ENCODE measurements at places on chromosomes 11 and 22.
A peak's percentile ranks its signal among the peaks of the same experiment; 100 is the strongest.

DNA sequence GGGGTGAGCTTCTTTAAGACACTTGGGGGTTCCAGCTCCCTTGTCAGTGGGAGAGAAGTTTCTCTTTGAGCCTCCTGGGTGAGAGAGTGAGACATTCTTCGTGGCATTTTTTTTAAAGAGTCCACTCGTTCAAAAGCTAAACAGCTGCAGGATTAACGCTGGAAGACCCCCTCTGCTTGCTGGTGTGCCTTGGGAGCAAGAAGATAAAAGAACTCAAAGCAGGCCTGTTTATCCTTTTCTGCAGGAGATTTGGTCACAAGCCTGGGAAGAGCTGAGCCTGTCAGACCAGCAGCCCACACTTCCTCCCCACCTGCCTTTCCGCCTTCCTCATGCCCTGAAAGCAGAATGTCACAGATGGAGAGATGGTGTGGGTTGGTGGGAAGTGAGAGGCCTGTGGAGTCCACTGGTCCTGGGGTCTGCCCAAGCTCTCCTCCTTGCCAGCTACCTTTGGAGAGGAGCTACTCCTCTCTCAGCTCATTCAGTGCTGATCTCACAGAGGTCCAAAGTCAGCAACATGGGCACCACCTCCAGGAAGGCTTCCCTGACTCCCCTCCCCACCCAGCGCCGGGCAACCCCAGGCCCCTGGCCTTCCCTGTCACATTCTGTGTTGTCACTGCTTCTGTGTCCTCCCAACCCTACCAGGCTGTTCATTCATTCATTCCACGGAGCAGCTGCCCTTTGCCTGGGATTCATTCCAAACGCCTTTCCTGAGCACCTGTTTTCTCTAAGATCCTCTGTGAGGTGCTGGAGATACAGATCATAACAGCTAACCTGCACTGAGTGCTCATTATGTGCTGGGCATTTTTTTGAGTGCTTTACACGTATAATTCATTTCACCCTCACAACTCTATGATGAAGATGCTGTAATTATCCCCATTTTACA is 6.7 kb downstream of the GDPD5 start:
- DNase-seq, result no peak

- peak; percentile 43 for DNase-seq
These were observed 4.0 kb downstream of the JRKL start for GRCh38 chr11:96393753-96394348.

GRCh38 chr11:120740380-120740779 is 228.8 kb downstream of the GRIK4 start:
- no peak for DNase-seq

- DNase-seq, result no peak
These were observed 17.7 kb downstream of the TNKS1BP1 start for GRCh38 chr11:57306940-57307565.

- no peak for DNase-seq
These were observed 37.2 kb downstream of the MS4A6A start for GRCh38 chr11:60145677-60146076.

GRCh38 chr11:88175569-88176075 is 379 bp upstream of the RAB38 start:
- no peak for DNase-seq

DNA sequence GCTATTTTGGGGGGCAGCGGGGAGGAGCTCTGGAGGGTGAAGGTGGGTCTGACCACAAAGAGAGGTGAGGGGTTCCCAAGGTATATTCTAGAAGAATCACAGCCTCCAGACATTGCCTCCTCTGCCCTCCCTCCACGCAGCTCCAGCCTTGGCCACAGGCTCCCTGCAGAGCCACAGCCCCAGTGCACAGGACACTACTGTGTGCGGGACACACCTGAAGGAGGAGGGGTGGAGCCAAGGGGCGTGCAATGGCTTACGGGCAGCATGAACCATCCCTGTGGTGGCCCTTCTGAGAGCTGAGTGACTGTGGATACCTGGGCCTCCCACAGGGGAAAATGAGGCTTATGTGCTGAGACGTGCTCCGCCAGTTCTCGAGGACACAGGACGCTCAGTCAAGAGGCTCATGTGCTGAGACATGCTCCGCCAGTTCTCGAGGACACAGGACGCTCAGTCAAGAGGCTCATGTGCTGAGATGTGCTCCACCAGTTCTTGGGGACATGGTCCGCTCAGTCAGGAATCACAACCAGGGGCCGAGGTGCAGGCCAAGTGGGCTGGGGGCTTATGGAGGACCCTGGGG is 417.3 kb downstream of the SHANK2 start:
- no peak for DNase-seq

GRCh38 chr11:27281740-27282590 is 81.0 kb downstream of the CCDC34 start:
- DNase-seq, result no peak

- no peak for DNase-seq
These were observed 273.7 kb upstream of the KIRREL3 start for GRCh38 chr11:127274328-127274676.

DNA sequence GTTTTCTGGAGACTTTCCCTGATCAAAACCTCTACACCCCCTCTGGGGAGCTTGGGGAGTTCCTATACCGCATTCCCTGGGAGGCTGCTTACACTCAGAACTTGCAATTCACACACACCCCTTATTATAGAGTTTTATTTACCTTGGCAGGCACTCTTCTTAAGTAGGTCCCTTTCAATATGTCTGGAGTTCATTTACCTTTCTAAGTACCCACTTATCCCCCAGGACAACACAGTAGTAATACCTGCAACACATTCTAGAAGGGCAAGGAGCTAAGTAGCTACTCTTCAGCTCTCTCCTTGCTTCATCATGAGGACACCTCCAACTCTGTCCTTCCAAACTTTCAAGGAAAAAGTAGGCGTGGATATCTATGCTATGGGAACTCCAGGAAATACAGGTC is 127.8 kb upstream of the ANO3 start:
- no peak for DNase-seq

DNA sequence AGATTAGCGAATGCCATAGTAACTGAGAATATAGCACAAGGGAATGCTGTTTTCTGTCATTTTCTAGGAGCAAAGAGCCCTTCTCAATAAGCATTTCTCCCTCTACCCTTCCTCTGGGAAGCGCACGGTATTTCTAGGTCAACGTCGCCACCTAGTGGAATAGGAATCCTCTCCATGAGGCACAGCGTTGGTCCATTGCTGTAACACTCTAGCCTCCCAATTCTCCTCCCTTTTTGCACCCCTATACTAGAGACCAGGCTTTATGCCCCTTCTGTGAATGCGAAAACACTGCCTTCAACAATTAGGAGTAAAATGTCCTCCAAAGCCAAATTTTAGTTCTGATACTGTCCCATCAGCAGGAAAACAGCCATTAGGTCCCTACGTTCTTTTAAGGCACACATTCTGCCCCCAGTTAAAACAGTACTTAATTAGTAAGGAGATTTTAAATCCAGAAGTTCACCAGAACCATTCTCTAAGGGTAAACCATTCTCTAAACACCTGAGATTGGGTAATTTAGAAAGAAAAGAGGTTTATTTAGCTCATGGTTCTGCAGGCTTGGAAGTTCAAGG is 12.8 kb upstream of the HYLS1 start:
- peak; percentile 31 for DNase-seq

- DNase-seq, result no peak
These were observed 238.2 kb upstream of the ZBED5 start for GRCh38 chr11:11095831-11096723.

- peak; percentile 54 for DNase-seq
These were observed at the start of gene YAP1 for GRCh38 chr11:102109896-102110760. Gene YAP1 (plus strand): TSS chr11:102110447. CDS start chr11:102110849, 402 bp downstream.

DNA sequence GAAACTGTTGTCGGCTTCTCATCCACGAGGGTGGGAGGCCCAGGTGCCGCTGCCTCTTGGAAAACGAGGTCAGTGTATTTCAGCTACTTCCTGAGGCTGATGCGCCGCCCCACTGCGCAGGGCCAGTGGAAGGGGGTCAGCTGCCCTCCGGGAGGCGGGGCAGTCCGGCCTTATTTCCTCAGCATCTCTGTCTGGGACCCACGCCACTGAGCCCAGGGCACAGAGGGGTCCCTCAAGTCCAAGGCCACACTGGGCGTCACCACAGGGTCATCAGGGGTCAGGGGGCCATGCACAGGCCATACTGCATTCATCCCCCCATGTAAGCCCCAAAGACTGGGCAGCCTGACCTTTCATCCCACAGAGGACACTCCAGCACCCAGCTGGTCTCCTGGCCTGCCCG is 12.1 kb downstream of the RTN4R start:
- DNase-seq, result no peak

GRCh38 chr11:2576111-2576510 is 123.7 kb downstream of the KCNQ1OT1 start:
- no peak for DNase-seq

GRCh38 chr11:1131033-1131911 is 26.5 kb upstream of the MUC5AC start:
- no peak for DNase-seq

GRCh38 chr11:85748455-85748891 is 62.5 kb downstream of the SYTL2 start:
- no peak for DNase-seq

GRCh38 chr11:24163146-24163545 is 333.7 kb upstream of the LUZP2 start:
- no peak for DNase-seq

GRCh38 chr11:122192634-122193255 is 76.7 kb upstream of the BLID start:
- DNase-seq, result no peak

DNA sequence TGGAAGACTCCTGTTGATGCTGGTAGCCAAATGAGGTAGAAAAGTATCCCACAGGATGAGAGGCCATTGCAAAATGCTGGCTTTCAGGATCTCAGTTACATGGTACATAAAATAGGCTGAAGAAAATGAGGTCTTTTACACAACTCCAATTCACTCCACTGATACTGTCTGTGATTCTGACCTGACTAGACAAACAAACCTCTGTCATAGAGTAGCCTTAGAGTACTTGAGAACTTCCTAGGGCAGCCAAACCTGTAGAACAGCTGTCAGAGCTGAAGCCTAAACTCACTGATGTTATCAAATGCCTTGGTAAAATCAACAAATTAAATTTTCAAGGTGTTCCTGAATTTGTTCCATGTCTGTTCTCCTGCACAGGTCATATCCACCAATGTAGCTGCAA is 26.2 kb upstream of the POGLUT3 start:
- DNase-seq, result no peak

GRCh38 chr22:48517039-48518030 is 1310.3 kb downstream of the BRD1 start:
- no peak for DNase-seq

- DNase-seq, result no peak
These were observed 80.3 kb downstream of the CADM1 start for GRCh38 chr11:115423728-115424459.

GRCh38 chr11:101346591-101346990 is 217.0 kb upstream of the PGR start:
- DNase-seq, result no peak
